Chondrocyte (in vitro differentiated cells): ENCODE measurements at places on chromosomes 7 and 10. TPM values are rescaled to one million over a fixed set of nuclear protein-coding genes. Genes with fewer than 3 reads are reported as not detected.

DNA sequence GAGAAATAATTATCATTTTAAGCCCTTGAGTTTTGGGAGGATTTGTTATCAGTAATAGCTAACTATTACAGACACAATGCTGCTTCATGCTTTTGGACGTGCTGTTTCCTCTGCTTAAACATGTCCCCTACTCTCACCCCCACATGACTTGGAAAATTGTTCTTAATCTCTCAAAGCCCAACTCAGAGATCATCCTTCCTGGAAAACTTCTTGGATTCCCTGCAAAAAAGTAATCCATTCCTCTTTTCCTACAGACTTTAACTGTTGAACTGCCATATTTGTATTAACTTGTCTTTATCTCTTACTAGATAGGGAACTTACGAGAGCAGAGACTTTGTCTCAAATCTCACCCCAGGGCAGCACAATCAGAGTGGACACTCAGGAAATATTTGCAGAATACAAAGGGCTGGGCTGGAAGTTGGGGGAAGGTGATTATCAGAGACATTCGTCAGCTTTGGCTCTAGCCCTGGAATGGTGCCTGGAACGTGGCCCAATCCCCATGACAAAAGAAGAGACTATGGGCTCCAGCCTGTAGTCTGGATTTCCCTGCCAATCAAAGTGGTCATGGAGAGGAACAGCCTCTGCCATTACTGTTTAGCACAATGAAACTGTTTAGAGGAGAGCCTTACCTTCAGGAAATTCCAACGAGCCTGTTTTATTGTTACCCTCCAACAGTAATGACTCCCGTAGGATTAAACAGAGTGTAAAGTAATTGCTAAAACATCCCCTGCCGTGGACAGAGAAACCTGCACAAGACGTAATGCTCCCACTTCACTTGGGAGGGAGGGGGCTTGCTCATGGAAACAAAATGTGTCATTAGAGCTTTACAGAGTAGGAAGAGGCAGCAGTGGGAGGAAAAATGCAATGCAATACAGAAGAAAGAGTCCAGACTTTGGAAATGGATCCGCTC is 140.4 kb upstream of the AUTS2 start:
- H3K27me3 ChIP-seq: peaks cover 2% of the 10 kb centered on the region
- peaks cover 11% of the 10 kb centered on the region for H3K4me1 ChIP-seq
- H3K4me3 ChIP-seq: no peak overlapping the region
- H3K36me3 ChIP-seq: no peaks in the 10 kb centered on the region
- no peak for DNase-seq
- no peak overlapping the region for H3K27ac ChIP-seq

ZPBP gene
- total RNA-seq: not detected in 3 replicates

DNA sequence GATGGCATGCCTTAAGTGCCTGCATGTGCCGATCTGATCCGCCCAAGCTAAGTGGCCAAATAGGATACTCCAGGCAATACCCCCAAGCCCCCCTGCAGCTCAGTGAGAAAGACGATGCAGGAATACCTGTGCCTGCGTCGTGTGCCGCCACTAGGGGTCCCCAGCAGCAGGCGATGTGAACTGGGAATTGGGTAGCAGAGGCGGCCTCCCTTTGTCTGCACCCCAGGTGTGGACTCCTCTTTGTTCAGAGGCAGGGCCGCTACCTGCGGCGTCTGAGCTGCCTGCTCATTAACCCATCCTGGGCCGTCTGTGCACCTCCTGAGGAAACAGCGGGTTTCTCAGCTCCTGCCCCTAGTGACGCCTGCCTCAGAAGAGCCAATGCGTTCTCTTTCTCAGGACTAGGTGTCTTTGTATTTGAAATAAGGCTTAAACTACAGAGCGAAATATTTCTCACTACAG is 4.8 kb upstream of the CHN2 start:
- H3K4me3 ChIP-seq: no peak overlapping the region
- peaks cover 1% of the 10 kb centered on the region for H3K36me3 ChIP-seq
- H3K4me1 ChIP-seq: peaks cover 9% of the 10 kb centered on the region
- no peak overlapping the region for H3K27ac ChIP-seq
- no peak for DNase-seq
- H3K27me3 ChIP-seq: peaks cover 37% of the 10 kb centered on the region

DNA sequence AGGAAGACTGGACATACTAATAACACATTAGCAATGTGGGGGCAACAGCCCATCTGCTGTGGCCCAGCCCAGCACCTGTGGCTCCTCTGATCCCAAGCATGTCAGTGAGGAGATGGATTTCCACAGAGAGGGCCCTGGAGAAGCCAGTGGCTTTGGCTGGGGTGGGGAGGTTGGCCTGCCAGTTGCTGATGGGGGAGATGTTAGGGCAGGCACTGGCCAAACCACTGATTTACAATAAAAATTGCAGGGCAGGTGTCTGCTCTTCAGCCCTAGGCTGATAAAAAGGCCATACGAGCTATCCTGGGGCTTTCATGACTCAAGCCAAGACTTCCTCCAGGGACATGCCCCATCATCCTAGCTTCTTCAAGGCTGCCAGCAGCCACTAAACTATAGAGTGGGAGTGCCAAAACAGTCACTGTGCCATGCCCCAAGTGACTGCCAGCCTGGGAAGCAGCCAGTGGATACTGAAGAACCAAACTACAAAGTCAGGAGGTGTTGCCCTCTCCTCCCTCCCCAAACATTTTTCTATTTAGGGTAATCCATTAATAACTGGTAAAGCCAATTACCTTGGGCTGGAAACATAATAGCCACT is 37.8 kb downstream of the DPCD start:
- no peaks in the 10 kb centered on the region for H3K27me3 ChIP-seq
- H3K4me3 ChIP-seq: no peak overlapping the region
- H3K27ac ChIP-seq: no peak overlapping the region
- DNase-seq: peak; percentile 32
- peaks cover 21% of the 10 kb centered on the region for H3K36me3 ChIP-seq

- H3K27me3 ChIP-seq: peaks cover 6% of the 10 kb centered on the region
- no peaks in the 10 kb centered on the region for H3K36me3 ChIP-seq
- H3K4me1 ChIP-seq: no peaks in the 10 kb centered on the region
Measured at GRCh38 chr7:141209454-141209853, 135.6 kb downstream of the TMEM178B start.

DNA sequence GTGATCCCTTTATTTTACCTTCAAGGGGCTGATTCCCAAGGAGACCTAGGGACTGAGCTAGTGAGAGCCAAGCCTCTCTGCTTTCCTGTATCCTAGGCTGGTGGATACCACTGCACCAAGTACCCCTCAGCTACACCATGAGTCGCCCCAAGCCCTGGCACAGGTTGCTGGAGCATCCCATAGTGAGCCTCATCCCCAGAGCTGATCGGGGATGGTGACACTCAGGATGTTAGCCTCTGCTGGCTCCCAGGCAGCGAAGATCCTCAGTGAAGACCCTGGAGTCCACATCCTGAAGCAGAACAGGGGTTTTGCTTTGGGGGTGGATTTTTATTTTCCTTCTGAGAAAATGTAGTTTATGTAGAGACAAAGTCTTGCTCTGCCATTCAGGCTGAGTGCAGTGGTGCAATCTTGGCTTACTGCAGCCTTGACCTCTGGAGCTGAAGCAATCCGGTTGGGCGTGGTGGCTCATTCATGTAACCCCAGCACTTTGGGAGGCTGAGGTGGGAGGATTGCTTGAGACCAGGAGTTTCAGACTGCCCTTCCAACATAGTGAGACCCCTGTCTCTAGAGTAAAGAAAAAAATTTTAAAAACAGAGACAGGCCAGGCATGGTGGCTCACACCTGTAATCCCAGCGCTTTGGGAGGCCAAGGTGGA is 12.5 kb upstream of the ZNF212 start:
- H3K27me3 ChIP-seq: no peaks in the 10 kb centered on the region
- no peak overlapping the region for H3K27ac ChIP-seq
- DNase-seq: no peak
- H3K4me3 ChIP-seq: no peak overlapping the region
- no peaks in the 10 kb centered on the region for H3K4me1 ChIP-seq

- no peaks in the 10 kb centered on the region for H3K36me3 ChIP-seq
- H3K27me3 ChIP-seq: no peaks in the 10 kb centered on the region
- no peak for DNase-seq
- no peak overlapping the region for H3K4me3 ChIP-seq
Measured at GRCh38 chr7:95367606-95368005, 28.6 kb downstream of the PON3 start.

DNA sequence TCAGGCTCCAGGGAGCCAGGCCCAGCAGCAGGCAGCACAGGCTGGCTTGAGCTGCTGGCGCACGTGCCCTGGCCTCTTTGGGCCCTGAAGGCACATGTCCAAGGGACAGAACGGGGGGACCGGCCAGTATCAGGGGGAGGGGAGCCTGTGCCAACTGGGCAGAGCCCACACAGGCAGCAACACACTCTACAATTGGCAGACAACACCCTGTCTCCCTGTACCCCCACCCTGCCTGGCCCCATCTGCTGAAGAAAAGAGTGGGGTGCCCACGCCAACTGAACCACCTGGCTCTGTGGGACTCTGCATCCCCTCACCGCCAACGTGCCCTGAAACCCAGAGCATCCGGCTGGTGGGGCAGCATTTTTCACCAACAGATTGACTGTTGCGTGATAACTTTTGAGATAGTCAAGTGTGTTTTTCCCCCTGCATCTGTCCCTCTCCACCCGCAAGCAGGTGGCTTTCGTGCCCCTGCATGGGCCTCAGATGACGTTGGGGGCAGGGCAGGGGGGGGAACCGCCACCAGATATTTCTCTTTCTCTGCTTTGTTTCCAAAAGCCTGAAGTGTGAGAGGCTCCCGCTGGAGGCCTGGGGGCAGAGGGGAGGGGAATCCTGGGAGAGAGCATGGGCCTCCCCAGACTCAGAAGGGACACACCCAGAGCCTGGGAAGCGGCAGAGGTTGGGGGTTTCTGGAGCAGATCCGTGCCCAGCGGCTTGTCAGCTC is 21.8 kb downstream of the SLIT1 start:
- DNase-seq: no peak
- no peak overlapping the region for H3K4me3 ChIP-seq
- H3K27me3 ChIP-seq: peaks cover 16% of the 10 kb centered on the region

GRCh38 chr7:7651479-7651878 is 10.9 kb downstream of the UMAD1 start:
- H3K4me1 ChIP-seq: no peaks in the 10 kb centered on the region
- no peak for DNase-seq
- no peaks in the 10 kb centered on the region for H3K27me3 ChIP-seq
- no peaks in the 10 kb centered on the region for H3K36me3 ChIP-seq
